Endodermal cell (in vitro differentiated cells): ENCODE measurements at places on chromosomes 3 and 15. TPM values are rescaled to one million over a fixed set of nuclear protein-coding genes. Genes with fewer than 3 reads are reported as not detected.

GPR62 gene
- 0.41 and 0.44 TPM in 2 replicates for total RNA-seq

PPP1R14D gene
- not detected in 2 replicates for total RNA-seq

ZNF860 gene
- 1.8 and 2.5 TPM in 2 replicates for total RNA-seq

DNA sequence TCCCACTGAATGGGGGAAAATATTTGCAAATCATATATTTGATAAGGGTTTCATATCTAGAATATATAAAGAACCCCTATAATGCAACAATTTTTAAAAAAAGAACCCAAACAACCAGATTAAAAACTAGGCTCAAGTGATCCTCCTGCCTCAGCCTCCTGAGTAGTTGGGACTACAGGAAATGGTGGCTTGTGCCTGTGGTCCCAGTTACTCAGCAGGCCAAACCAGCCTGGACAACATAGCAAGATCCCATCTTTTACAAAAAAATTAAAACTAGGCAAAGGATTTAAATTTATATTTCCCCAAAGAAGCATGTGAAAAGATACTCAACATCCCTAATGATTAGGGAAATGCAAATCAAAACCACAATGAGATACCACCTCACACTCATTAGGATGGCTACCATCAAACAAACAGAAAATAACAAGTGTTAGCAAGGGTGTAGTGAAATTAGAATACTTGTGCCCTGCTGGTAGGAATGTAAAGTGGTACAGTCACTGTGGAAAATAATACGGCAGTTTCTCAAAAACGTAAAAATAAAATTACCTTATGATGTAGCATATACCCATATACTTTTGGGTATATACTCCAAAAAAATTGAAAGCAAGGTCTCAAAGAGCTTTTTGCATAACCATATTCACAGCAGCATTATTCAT, 19.7 kb downstream of the TFDP2 start:
- H3K27ac ChIP-seq = no peak overlapping the region
- no peak for DNase-seq
- H3K4me1 ChIP-seq = no peaks in the 10 kb centered on the region
- no peaks in the 10 kb centered on the region for H3K36me3 ChIP-seq
- H3K4me3 ChIP-seq = no peak overlapping the region
- H3K27me3 ChIP-seq = no peaks in the 10 kb centered on the region

DNA sequence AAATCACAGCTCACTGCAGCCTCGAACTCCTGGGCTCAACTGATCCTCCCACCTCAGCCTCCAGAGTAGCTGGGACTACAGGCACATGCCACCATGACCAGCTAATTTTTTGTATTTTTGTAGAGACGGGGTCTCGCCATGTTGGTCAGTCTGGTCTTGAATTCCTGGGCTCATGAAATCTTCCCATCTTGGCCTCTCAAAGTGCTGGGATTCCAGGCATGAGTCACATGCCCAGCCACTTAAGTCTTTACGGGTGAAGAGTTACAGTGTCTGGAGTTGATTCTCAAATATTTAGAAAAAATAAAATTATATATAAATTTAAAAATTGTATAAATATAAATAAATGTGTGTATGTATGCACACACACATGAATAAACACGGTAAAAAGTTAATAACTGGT, 14.5 kb upstream of the KBTBD12 start:
- no peak overlapping the region for H3K27ac ChIP-seq
- no peaks in the 10 kb centered on the region for H3K4me1 ChIP-seq
- H3K27me3 ChIP-seq = no peaks in the 10 kb centered on the region
- H3K4me3 ChIP-seq = no peak overlapping the region
- H3K36me3 ChIP-seq = no peaks in the 10 kb centered on the region
- no peak for DNase-seq

- no peak overlapping the region for H3K4me3 ChIP-seq
- H3K4me1 ChIP-seq = no peaks in the 10 kb centered on the region
- H3K27me3 ChIP-seq = no peaks in the 10 kb centered on the region
- DNase-seq = no peak
- H3K36me3 ChIP-seq = peaks cover 48% of the 10 kb centered on the region
Observed at GRCh38 chr3:46542801-46543201, 23.3 kb downstream of the LRRC2 start.

DNA sequence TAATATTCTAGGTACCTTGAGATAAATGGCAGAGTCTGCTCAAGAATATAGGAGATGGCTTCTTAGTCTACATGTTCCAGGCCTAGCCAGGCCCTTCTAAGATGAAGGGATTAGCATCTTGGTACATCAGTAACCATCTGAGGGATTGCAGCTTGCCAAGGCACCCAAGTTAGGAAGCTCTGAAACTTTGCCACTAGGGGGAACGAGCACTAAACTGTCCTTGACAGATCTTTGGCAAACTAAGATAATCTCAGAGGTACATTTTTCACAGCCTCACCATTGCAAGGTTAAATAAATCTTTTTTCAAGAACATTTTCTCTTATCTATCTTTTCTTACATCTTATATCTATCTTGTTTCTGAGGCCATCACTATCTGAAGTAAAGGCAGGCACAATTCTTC, 351.2 kb downstream of the RAP2B start:
- H3K4me3 ChIP-seq = no peak overlapping the region
- no peak overlapping the region for H3K27ac ChIP-seq

DNA sequence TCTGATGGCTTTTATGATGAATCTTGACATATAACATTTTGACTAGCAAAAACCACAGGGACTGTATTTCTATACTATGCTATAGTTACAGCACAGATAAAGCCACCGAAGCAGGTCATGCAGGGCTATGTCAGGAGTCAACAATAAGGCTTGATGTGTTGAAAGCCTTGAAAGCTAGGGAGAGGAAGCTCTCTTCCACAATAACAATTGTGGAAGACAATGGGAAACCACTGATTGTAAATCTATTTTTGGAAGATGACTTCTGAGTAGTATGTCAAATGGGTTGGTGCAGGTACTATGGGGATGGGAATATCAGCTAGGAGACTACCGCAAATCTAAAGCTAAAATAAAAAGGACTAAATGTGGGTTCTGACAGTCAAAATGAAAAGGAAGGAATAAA, 4.0 kb upstream of the AQR start:
- peaks cover 12% of the 10 kb centered on the region for H3K36me3 ChIP-seq
- peaks cover 3% of the 10 kb centered on the region for H3K4me1 ChIP-seq
- DNase-seq = no peak
- no peaks in the 10 kb centered on the region for H3K27me3 ChIP-seq
- H3K4me3 ChIP-seq = no peak overlapping the region
- H3K27ac ChIP-seq = no peak overlapping the region

GRCh38 chr15:85795337-85796305, 896 bp upstream of the KLHL25 start:
- H3K4me1 ChIP-seq = peaks cover 9% of the 10 kb centered on the region
- no peaks in the 10 kb centered on the region for H3K36me3 ChIP-seq
- no peak for DNase-seq
- H3K27me3 ChIP-seq = no peaks in the 10 kb centered on the region
- no peak overlapping the region for H3K27ac ChIP-seq
- H3K4me3 ChIP-seq = peak overlapping the region; percentile 62

DNA sequence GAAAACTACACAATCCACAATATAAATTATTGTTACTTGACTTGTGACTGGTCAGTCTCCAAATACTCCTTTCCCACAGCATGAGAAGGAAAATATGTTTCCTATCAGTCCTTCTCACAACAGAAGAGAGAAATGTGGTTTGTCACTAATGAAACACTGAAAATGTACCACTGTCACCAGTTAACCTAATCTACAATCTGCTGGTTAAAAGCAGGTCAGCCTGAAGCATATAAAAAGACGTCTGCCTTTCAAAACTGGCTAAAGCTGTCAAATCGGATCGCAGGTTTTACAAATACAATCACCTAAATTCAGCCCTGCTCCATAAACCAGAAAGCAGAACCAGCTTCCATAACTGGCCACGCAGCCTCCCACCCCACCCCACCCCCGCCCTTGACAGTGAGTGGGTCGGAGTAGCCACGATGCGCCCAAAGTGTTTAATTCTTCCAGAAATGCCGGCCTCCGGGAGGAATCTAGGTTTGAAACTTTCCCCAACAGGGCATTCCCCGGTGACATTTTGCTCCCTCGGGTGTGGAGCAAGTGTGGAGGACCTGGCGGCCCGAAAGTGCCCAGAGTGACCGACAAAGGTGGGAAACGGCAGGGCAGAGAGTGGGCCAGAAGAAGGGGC, 682 bp downstream of the ETFA start:
- no peaks in the 10 kb centered on the region for H3K4me1 ChIP-seq
- H3K4me3 ChIP-seq = peak overlapping the region; percentile 93
- DNase-seq = no peak
- H3K36me3 ChIP-seq = peaks cover 4% of the 10 kb centered on the region
- no peaks in the 10 kb centered on the region for H3K27me3 ChIP-seq

GRCh38 chr3:99549957-99550603, 88.3 kb upstream of the COL8A1 start:
- DNase-seq = no peak
- no peak overlapping the region for H3K27ac ChIP-seq
- no peak overlapping the region for H3K4me3 ChIP-seq
- no peaks in the 10 kb centered on the region for H3K27me3 ChIP-seq
